ENCODE measurements at places on chromosomes 12 and 14.

DNA sequence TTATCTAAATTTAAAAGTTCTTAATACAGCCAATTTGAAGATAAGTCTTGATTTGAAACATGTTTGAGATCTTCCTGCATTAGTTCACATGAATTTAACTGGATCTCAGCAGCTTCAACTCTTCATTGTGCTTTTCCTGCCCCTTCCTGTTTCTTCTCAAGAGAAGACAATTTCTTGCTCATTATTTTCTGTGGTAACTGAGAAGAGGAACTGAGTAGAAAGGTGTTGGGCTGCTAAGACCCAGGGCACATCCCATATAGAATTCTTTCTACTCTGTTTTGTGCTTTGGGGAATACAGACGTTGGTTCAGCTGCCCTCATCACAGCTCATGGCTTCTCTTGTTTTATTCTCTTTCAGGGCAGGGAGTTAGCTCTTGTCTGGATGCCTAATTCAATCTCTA, 110.2 kb downstream of the SNAPC1 start:
- DNase-seq: no peak

DNA sequence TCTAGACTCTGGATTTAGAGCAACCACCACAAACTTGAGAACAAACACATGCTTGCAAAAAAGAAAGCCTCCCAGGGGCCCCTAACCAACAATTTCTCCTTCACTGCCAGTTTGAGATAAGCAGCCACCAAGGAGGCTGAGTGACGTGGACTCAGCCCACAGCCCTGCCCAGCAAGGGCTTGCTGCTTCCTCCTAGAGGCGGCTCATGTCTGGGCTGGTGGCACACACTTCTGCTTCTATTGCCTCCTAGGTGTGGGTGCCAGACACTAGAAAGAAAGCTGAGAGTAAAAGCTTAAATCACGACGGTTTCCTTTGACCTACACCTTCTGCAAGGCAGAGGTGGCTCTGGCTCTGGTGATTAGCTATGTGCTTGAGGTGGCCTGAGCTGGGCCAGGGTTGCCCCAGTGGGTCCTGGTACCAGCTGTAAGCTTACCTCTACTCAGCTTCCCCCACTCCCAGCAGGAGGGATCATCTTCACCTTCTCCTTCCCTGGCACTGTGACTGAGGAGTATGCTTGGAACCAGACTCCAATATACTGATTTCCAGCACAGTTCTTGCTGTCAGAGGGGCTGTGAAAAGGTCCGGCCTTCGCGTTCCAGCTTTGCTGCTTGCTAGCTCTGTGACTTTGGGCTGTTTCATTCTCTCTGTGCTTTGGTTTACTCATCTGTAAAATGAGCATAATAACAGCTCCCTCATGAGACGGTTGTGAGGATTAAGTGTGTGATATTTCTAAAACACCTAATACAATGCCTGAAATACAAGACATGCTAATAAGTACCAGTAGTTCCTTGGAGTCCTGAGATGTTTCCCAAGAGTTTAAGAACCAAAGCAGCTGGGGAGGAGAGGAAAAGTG, 89.7 kb upstream of the PARP11 start:
- no peak for DNase-seq

DNA sequence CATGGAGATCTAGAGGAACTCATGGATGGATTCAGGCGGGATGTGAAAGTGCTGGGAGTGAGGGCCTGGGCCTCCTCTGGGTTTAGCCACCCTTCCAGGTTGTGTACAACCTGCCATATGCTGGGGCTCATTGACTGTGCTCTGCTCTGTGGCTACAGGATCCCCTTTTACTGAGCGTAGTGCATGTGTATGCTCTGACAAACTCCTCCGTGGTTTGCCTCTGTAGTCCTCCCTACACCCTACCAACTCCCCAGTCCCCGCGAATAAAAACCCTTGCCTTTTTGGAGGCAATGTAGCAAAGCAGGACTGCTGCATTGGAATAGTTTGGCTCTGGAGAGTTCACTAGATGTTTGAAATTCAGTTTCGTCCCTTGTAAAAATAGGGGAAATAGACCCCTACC, 17.4 kb downstream of the JDP2 start:
- DNase-seq: no peak

DNA sequence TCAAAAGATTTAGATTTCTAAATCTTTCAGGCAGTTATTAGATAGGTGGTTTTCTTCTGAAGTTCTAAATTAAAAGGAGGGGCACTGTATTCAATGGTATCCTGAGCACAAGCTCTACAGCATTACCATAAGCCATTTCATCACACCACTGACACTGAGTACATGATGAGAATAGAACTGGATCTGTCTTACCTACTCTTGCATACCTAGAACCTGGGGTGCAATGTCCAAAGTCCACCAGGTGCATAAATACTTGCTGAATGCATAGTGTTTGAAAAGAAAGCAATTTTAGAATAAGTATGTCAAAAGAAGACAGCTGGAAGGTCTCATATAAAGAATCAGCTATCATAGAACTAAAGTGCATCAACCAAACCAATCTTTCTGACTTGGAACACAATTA, 85.5 kb upstream of the ACTN1 start:
- DNase-seq: no peak

DNA sequence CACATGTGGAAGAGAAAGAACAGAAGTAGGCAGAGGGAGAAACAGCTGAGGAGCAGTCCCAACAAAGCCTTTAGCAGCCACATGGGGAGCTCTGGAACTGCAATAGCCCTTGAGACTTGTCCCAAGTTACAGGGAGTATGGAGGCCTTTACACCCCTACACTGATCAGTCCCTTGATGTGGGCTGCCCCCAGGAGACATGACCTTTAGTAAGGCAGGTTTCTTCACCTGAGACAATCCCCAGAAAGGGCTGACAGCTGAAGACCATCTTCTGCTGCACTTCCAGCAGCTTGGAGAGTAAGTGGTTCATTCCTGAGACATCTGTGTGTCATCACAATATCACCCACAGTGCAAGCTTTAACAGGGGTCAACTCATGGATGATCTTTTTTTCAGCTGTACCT, 8.6 kb upstream of the SNAPC1 start:
- DNase-seq: no peak

DNA sequence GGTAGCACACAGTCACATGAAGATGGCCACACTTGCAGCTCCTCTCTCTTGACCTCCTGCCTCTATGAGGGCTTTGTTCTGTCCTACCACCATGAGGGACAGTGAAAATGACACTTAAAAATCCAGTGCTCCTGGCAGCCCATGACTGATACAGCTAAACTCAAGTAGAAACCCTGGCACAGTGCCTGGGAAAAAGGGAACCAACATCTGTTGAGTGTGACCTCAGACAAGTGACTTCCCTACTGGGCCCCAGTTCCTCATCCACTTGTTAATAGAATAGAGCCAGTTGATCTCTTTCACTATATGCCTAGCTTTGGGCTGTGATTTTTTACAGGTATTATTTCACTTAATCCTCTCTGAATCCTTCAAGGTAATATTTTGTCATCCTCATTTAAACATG, 4.8 kb downstream of the GUCY2C start:
- no peak for DNase-seq

GRCh38 chr12:38490941-38491340, 174.4 kb downstream of the ALG10B start:
- no peak for DNase-seq

- peak; percentile 85 for DNase-seq
These were observed at the start of gene NIN for GRCh38 chr14:50830932-50831725. NIN (minus strand) TSS chr14:50831162; CDS start chr14:50822056, 9,106 bp downstream.

GRCh38 chr12:49091056-49091835, 3.4 kb downstream of the DHH start:
- no peak for DNase-seq

GRCh38 chr14:43855556-43855955, 651.5 kb downstream of the FSCB start:
- no peak for DNase-seq

- DNase-seq: no peak
These were observed 8.8 kb upstream of the BAZ1A start for GRCh38 chr14:34883954-34884353.

DNA sequence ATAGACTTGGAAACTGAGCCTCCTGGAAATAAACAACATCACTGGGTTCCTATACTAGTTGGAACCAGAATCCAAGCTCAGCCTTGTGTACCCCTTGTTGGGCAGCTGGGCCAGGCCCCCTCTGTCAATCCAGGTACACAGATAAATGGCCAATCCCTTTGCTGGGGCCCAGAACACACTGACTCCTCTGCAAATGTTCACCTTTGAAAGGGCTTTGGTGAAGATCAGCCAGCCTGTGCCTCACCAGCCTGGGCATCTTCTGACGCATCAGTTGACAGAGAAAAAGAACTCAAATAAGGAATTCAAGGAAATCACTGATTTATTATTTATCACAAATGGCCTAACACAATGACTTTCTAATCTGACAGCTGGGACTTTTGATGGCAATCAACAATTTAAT, 1090.2 kb downstream of the BCL11B start:
- DNase-seq: no peak

DNA sequence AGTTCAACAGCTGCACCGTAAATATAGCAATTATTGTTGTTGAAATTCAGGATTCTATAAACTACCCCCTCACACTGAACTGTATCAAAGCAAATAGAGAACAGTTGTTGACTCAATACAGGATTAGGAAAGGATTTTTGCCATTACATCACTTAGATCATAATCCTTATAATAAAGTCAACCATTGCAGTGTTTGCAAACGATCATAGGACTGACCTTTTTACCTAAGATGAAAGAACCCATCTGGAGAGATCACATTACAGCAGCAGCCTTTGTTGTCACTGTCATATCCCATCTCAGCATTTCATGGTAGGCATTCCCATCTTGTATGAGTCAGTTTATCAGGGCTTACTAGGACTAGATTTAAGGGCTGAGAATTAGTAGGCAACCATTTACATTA, 96.1 kb downstream of the IPO8 start:
- peak; percentile 94 for DNase-seq

DNA sequence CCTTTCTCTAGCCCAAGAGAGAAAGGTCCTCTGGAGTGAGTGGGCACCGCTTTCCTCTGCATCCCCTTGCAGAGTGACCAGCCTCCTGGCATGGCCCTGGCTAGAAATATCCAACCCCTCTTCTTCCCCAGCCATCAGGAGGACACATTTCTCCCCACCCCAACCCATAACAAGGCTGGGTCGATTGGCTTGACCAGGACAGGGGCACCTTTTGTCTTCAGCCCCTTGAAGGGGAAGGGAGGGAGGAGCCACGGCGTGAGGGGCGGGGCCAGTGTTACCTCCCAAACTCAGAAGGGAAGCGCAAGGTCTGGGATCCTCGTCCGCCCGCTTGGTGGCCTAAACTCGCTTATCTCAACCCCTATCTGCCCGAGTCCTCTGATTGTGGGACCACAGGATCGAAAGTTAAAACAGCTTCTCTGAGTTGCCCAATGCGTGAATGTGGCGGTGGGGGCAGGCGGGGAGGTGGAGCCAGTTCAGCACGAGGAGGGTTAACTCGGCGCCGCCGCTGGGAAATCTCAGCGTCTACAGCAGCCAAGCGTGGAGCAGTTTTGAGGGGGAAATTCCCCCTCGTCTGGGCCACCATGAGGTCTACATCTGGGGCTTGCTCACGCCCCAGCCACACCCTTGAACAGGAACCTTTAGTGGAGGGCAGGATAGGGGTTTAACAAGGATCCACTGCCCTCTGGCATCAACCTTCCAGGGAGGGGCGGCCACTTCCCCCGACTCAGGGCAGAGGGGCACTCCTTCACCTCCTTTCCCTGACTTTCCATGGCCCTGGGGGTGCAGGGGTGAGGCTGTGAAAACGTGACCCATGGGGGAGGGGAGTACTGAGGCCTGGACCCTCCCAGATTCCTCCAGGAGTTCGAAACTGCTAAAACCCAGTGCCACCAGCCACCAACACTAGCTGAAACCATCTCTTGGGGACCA, 795 bp downstream of the STAT6 start:
- DNase-seq: peak; percentile 46

DNA sequence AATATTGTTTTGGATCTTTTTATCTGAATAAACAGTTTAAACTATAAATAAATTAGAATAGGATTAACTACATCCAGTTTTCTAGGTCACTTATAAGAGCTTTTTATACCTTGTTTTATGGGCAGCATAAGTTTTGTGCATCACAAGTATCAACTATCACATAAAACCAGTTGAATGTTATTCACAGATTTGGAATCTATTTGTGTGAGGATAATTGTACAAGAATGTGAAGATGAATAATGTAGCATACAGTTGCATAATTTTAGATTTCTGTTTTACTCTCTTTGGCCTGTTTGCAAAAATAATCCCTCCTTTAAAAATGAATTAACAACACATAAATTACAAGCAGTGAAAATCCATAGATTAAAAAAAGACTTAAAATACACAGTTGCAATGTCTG, 88.8 kb downstream of the SCFD1 start:
- no peak for DNase-seq

- no peak for DNase-seq
These were observed 214.9 kb upstream of the HMGA2 start for GRCh38 chr12:65609359-65609771.

GRCh38 chr12:131493068-131493826, 217.6 kb upstream of the SFSWAP start:
- DNase-seq: no peak

DNA sequence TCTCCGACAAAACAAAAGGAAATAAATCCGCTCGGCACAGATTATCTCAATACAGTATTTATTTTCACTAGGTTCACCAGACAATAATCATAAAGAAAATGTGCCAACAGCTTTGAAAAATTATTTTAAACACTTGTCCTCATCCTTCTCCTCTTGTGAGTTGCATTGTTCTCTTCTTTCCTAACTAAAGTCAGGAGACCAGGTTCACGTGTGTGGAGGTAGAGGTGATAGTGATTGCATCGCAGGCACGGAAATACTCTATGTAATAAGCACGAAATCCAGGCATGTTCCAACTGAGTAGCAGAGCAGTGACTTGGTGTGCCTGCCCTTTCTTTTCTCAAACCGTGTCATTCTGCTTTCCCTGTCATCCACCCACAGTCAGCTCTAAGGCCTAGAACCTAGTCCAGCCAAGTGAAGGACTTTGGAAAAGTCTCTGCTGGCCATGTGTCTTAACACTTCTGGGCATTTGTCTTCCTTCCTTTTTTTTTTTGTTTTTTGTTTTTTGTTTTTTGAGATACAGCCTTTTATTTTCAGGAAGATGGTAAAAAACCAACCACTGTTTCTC, 939 bp upstream of the SEL1L start:
- DNase-seq: no peak

DNA sequence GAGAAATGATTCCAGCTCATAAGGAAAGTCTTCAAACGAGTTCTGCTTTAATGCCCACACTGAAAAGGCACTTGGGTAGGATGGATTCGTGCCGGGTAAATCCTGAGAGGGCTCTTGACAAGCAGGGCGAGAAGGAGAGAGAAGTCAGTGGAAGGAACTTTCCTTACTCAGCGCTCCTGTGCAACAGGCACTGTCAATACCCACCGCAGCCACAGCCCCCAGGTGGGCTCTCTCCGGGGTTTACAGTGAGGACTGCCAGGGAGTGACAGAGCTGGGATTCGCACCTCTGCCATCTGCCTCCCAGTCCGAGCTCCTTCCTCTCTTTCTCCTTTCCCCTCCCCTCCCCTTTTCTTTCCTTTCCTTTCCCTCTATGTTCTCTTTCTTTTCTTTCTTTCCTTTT, 118.7 kb downstream of the BEGAIN start:
- no peak for DNase-seq

- DNase-seq: no peak
These were observed 33.9 kb downstream of the A2M start for GRCh38 chr12:9081667-9082427.
